ENCODE measurements at places on chromosomes 3 and 15.

DNA sequence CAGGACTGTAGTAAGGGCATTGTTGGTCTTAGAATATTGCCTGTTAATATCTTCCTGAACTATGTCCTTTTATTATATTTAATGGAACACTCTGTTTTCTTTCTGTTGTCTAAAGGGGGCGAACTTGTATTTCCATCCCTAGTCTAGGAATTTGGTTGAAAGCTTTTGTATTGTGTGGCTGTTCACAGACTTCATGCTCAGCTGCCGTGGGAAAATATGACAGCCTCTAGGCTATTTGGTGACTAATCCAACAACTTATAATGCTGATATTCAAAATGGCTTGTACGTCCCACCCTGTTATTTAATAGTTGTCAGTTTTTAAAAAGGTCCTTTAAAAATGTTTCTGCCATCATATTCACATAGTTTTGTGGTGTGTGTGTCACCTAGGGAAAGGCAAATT lies 202.6 kb downstream of the KLHL25 start:
- no peak for DNase-seq

GRCh38 chr15:63232405-63232804 lies 43.0 kb downstream of the RAB8B start:
- no peak for DNase-seq

DNA sequence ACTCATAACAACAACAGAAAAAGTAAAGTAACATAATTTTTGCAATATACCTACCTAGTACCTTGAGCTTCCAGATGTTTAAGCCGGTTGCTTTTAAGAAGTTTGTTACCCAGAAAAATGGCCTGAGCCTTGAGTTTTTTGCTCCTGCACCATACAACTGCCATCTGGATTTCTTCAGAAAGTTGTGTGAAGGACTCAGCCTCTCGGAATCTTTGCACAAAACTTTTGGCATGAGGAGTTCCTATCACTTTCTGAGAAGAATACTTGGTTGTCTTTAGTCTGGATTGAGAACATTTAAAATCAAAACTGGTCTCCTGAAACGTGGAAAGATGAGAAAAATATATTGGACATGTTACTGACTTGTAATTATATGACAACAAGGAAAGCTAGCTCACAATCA lies 17.3 kb downstream of the GTPBP8 start:
- DNase-seq: no peak

GRCh38 chr3:10774825-10775224 lies 41.2 kb upstream of the SLC6A11 start:
- no peak for DNase-seq

- no peak for DNase-seq
Observed at GRCh38 chr3:98788651-98789050, 25.5 kb downstream of the ST3GAL6 start.

DNA sequence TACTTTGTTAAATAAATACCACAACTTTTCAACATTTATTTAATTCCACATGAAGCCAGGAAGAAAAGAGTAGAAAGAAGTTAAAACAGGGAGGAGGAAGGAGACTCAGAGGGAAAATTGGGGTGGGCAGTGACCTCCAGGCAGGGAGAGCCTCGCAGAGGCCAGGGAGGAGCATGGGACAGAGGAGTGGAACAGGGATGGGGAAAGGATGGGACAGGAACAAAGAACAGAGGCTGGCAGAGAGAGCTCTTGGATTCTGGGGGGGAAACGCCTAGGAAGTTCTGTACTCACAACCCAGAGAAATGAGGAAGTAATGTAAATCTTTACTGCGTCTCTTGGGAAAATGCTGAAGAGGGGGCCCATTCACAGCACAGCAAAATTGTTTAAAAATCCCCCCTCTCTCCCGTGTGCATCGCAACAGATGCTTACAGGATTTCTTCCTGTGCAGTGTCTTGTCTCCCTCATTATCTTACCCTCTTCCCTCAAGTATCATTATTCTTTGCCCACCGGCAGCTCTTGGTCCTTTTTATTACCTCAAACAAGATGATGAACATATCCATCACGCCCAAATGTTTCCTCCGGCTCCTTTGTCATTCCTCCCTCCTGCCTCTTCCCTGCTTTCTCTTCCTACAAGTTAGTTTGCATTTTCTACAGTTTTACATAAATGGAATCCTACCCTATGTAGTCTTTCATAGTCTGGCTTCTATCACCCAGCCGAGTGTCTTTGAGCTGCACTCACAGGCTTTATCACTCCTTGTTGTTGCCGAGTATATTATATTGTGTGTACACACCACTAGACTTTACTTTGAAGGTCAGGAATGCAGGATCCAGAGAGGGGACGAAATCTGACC lies 65.5 kb downstream of the ARHGAP31 start:
- no peak for DNase-seq

DNA sequence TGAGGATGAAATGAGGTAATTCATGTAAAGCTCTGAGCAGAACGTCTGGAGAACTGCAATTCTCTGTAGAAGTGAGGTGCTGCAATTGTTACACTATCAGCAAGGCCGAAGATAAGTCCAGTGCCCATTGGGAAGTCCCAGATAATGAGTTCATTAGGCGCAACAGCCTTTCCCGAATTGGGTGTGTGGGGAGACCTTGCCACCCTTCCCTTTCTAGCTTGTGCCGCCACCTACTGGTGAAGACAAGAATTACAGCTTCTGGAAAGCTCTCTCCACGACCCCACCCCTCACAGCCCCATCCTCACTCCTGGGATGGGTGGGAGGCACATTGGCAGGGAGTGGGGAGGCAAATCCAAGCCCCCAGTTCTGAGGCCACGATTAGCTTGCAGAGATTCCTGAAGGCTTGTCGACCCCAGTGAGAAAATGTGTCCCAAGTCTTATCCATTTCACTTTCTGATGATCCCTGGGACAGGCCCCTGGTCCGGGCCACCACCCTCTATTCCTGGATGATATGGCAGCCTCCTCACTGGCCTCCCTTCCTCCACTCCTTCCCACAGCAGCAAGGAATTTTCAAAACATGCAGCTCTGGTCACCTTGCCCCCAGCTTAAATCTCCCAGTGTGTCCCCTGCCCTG lies 36.4 kb downstream of the FAM3D start:
- DNase-seq: peak; percentile 39

GRCh38 chr3:154794814-154795445 lies 285.2 kb upstream of the MME start:
- DNase-seq: no peak

DNA sequence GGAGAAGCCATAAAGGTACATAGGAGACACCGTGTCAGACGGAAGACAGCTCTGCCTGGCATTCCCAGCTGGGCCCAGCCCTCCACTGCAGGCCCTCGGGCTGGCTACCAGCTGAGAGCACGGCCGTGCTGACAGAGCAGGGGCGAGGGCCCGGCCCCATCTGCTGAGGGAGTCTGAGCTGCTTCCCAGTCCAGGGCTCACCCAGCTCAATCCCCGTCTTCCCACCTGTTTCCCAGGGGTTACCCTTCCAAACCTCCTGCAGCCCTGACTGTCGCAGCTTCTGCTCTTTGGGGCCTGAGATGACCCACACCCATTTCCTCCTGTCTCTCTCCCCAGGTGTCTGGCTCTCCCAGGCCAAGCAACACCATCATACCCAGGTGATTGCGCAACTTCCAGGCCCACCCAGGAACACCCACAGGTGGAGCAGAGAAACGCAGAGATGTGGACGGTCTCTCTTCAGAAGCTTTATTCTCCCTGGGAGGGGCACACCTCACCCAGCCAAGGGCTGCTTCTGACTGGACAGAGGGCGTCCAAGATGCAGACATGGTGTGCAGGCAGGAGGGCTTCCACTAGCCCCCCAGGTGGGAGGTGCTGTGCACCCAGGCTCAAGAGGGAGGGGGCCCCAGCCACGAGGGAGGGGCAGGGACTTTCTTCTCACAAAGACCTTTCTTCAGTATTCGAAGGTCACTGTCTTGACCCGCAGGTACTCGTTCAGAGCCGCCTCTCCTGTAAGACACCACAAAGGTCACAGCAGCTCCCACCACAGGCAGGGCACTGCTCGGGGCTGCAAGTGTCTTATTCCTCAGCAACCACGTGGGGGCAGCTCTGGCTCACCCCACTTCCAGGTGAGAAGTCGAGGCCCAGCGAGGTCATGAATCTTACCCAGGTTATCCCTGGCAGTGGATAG lies 19.4 kb upstream of the SLC41A3 start:
- DNase-seq: no peak

GRCh38 chr3:161796780-161797179 lies 300.2 kb downstream of the OTOL1 start:
- DNase-seq: no peak

GRCh38 chr3:119702530-119703527 lies at the start of gene CFAP91:
CFAP91 (plus strand) TSS chr3:119703022; CDS start chr3:119703099, 77 bp downstream.
- DNase-seq: peak; percentile 26

DNA sequence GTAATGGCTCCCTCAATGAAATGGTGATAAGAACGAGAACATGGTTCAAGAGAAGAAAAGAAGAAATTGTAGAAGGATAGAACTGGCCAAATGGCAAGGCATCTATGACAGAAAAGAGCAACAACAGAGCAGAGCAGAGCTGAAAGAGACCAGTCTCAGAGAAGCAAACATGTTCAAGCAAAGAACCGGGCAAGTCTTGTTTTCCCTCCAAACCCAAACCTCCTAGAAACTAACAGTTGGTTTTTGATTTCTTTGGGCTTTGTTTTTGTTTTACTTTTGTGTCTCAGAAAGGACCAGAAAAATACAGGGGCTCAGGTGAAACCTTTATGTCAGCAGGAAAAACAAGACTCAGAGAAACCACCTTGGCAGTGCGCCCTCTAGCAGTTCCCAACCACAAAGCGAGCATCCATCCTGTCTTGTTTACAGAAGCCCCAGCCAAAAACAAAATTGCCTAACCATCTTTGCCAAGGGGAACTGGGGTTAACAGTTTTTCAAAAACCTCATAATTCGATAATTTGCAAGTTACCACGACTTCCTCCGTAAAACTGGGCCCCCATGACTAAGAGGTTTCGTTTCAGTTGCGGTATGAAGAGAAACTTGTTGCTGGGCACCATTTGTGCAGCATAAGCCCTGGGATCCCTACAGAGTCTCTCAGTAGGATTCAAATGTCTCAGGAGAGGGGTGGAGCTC lies 159.2 kb upstream of the SLC24A5 start:
- no peak for DNase-seq

DNA sequence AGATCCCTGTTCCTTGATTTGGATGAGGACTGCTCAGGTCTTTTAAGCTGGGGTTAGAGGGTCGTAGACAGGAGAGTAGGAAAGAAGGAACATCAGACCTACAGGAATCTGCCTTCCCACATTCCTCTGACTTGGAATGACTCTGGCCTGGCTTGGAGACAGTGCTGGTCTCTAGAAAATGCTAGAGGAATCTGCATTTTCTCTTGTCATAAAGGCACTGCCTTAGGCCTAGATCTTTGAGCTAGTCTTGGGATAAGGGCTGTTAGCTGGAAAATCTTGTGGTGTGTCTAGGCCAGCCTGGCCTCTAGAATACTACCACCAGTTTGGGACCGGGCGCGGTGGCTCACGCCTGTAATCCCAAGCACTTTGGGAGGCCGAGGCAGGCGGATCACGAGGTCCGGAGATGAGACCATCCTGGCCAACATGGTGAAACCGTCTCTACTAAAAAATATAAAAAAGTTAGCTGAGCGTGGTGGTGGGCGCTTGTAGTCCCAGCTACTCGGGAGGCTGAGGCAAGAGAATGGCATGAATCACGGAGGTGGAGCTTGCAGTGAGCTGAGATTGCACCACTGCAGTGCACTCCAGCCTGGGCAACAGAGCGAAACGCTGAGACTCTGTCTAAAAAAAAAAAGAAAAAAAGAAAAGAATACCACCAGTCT lies 17.3 kb upstream of the BSN start:
- no peak for DNase-seq

- DNase-seq: no peak
Observed at GRCh38 chr15:81863162-81863561, 182.7 kb downstream of the MEX3B start.

DNA sequence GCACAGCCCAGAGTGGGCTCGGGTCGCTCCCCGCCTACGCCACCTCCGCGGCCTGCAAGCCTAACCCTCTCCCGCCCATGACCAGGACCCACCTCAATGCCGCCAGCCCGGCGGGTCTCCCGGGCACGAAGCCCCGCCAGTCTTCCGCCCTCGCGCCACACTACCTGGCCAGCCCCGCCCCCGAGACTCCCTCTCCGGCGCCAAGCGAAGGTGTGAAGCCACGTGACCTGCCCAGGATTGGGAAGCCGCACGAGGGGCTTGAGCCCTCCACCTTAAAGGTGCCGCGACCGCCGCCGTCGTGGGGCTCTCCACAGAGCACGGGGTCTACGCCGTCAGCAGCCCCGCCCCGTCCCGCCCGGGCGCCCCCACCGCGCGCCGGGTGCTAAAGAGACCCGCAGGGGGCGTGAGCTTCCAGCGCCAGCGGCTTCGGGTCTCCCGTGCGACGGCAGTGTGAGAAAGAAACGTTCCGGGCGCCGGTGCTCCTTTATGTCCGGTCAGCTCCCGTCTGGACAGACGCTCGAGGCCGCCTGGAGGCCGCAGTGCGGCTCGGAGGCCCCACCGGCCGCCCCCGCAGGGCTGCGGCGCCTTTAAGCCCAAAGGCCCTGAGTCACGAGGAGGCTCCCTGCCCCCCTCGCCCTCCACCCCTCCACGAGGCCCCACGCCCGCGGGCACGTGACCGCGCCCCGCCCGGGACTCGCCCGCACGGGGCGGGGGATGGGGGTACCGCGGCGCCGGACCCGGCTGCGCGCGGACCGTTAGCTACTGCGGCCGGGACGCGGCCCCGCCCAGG lies at the start of gene CPEB1:
TSS of gene CPEB1 (minus strand) at position 319 of the 790 bp plus-strand sequence. CDS start 18,904 bp downstream, outside the sequence.
- peak; percentile 21 for DNase-seq

DNA sequence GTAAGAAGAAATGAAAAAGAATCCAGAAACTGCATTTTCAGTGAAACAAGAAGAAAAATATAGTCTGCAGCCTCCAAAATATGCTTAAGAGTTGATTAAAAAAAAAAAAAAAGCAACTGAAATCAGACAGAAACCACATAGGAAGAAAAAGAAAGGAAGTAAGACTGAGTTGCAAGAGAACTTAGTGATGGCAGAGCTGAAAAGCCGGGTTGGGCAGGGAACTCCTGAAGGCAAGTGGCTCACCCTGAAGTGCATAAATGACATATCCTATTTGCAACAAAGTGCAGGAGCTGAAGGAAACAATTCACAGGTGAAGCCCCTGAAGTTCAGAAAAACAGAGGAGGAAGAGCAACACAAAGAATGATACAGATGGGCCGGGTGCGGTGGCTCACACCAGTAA lies 108.8 kb upstream of the SLC25A36 start:
- no peak for DNase-seq

GRCh38 chr3:106963442-106963841 lies 413.8 kb upstream of the CCDC54 start:
- no peak for DNase-seq

DNA sequence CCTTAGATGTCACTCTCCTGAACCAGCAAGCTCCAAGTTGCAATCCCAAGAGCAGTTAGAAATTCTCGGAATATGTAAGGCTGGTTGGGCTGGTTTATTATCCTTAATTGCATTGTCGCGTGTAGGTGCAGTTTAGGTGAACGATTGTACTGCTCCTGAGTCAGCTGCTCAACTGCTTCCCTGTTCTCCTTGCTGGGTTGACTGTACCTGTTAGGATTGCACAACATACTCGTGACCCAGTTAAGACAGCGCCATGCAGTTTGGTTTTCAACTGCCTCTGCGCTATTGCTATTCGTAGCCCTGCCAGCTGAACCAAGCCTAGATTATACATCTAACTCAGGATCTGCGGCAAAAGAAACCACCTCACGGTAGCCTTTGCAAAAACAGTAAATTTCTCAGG lies 41.0 kb downstream of the BCL2L10 start:
- DNase-seq: no peak

- no peak for DNase-seq
Observed at GRCh38 chr3:113222451-113223086, 11.2 kb downstream of the BOC start.

Data from stimulated activated CD4-positive, alpha-beta T cell treated with anti-CD3 and anti-CD28 coated beads, Interleukin-1b, Interleukin-23, amount 100 ng/mL, for 1 hour (primary cell).